ENCODE measurements at places on chromosomes 12 and 14. TPM values are rescaled to one million over a fixed set of nuclear protein-coding genes. Genes with fewer than 3 reads are reported as not detected.

VRTN gene
- total RNA-seq, result not detected

TAS2R7 gene
- total RNA-seq, result not detected

ACTR10 gene
- total RNA-seq, result 87.3 TPM

LMBR1L gene
- 70.6 TPM for total RNA-seq

- H3K4me3 ChIP-seq, result no peak overlapping the region
- H3K4me1 ChIP-seq, result no peaks in the 10 kb centered on the region
- H3K27me3 ChIP-seq, result no peaks in the 10 kb centered on the region
- DNase-seq, result no peak
These were observed 35.8 kb downstream of the MTHFD1 start for GRCh38 chr14:64423987-64424386.

- H3K27me3 ChIP-seq, result no peaks in the 10 kb centered on the region
- no peak for DNase-seq
- H3K36me3 ChIP-seq, result no peaks in the 10 kb centered on the region
- H3K4me3 ChIP-seq, result no peak overlapping the region
- no peaks in the 10 kb centered on the region for H3K4me1 ChIP-seq
These were observed 106.7 kb upstream of the MIS18BP1 start for GRCh38 chr14:45359746-45360145.

Measured in ovary (tissue), 10 donors.